Activated naive CD8-positive, alpha-beta T cell treated with anti-CD3 and anti-CD28 coated beads for 36 hours (primary cell): ENCODE measurements at places on chromosomes 7 and 10.

DNA sequence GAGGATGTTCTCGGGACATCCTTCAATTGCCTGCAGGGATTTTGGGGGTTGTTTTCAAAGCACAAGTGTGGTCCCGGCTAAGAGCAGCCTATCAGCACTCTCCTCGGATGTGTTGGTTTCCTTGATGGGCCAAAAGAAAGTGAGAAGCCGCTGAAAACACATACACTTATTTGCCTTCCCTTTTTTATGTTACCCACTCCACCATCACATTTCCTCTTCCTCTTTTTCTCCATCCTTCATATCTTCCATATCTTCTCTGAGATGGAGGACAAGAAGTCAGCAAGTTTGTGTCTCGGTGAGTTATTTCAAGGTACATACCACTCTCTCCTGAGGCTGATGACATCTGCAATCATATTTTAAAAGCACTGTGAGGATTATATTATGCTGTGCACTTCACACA, 64.0 kb downstream of the ZNF33B start:
- DNase-seq = no peak

DNA sequence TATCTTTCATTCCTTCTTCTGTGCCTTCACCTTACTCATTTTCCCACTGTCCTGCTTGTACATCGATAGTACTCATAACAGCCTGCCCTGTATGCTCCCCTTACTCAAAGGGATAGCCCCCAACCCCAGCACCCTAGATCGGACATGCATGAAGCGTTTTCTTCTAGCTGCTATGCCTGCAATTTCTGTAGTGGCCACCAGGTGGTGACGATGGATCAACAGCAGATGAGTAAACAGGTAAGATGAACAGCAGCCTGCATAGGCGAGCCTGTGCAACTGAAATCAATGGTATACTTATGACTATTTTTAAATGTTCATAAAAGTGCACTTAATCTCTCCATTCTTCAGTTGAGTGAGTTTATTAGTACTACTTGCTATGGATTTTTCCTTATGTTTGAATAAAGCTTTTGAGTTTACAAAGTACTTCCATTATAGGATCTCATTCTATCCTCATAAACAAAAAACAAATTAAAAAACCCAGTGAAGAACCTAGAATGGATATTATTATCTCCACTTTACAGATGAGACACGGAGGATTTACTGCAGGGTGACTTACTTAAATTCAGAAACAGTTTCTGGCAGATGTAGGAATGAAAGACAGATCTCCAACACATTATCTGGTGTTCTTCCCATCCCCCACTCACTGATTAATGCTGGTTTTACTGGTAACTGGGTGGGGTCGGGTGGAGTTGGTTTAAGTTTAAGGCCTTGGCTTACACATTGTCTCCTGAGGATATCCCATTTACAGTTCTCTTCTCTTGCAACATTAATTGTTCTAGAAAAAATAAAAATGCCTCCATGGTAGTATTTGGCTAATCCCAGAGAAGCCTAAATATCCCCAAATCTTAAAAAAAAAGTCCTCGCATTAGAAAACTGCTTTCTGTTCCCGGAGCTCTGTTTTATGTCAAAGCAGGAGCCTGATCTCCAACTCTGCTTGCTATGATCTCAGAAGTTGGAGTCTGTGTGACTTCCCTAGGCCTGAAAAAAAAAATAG, 222.1 kb downstream of the GLI3 start:
- peak; percentile 30 for DNase-seq

- no peak for DNase-seq
Measured at GRCh38 chr10:119100434-119101238, 3.3 kb upstream of the DENND10 start.

DNA sequence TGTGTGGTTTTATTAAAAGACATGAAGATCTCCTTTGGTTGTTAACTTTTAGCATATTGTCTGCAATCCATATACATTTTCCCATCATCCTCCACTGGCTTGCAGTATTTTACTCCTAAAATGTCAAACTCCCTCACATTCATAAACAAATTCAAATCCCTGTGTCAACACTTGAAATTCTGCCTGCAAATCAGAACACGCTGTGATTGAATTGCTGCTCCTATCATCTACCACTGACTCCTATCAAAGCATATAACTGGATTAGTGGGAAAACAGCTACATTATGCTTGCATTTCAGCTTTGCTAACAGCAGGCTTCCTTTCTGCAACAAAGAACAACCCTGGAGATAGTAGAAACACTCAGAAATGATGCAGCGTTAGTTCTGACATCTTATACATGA, 281.8 kb upstream of the HGF start:
- DNase-seq = no peak

- no peak for DNase-seq
Measured at GRCh38 chr7:149223176-149223575, 16.3 kb upstream of the ZNF212 start.

DNA sequence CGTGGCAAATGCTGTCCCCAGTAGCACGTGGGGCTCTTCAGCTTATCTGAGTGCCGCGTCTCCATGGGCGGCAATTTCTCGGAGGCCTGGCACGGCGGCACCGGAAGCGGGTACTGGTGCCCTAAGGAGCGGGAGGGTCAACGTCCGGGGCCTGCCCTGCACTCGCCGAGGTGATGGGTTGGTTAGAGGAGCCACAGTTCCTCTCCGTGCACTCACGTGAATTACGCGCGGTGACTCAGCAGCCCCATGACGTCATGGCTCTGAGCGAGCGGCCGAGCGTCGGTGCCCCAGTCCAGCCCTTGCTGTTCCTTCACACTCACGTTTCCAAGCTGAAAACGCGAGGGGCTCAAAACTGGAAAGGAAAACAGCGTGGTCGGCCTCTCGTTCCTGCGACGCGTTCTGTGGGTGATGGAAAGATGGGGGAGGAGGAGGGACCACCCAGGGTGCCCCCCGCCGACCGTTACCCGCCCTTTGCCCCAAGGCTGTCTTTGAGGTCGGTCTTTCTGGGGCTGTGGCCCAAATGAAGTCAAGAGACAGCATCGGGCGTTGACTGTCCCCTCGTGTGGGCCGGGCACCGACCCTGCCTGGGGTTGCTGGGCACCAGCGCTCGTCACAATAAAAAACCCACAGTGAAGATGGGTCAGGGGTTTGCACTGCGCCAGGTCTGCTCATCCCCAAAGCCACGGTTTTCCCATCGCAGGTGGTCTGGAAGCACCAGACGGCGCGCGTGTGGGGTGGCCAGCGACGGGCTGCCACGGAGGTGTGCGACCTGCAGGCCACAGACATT, 70.4 kb upstream of the CFAP46 start:
- DNase-seq = no peak

GRCh38 chr7:70587739-70588138, 544.2 kb upstream of the GALNT17 start:
- DNase-seq = no peak

GRCh38 chr7:47952224-47952623, 4.0 kb upstream of the PKD1L1 start:
- DNase-seq = no peak

GRCh38 chr10:115514895-115515294, 421.7 kb downstream of the ATRNL1 start:
- no peak for DNase-seq

DNA sequence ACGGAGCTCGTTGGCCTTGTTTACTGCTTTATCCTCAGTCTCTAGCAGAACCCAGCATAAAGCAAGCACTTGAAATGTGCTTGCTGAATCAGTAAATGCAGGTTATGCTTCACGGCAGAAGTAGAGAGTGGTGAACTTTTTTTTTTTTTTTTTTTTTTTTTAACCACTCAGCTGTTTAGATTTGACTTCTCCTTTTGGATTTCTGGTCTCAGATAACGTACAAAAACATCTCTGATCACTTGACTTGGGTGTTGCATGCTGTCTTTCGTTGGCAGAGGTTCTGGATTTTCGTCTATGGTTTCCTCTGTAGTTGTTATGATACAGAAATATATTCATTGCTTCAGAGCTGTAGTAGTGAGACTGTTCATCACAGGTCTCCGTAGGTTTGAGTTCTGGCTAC, 242.5 kb upstream of the HABP2 start:
- DNase-seq = no peak

GRCh38 chr7:45647967-45648670, 74.0 kb downstream of the ADCY1 start:
- no peak for DNase-seq

DNA sequence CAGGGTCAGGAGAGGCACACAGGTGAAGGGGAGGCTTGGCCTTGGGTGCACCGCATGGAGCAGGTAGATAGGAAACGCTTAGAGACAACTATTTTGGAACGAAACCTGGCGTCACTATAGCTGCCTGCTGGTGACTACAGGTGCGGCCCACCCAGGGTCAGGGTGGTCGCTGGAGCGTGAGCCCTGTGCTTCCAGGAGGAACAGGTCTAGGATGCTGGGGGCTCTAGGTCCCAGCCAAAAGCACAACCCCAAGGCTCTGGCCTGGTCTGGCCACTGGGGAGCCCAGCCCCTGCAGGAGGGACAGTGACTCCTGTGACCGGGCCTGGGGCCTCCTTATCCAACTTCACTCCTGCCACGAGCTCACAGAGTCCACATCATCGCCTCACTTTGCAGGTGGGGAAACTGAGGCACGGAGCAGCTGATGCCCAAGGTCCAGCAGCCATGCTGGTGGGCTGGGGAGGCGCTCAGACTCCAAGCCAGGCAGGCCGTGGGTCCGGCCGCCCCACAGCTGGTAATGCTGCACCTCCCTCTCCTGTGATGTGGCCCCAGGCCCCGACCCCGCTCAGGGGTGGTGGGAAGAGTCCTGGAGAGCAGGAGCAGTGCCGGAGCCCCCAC, 9.0 kb downstream of the LFNG start:
- no peak for DNase-seq

DNA sequence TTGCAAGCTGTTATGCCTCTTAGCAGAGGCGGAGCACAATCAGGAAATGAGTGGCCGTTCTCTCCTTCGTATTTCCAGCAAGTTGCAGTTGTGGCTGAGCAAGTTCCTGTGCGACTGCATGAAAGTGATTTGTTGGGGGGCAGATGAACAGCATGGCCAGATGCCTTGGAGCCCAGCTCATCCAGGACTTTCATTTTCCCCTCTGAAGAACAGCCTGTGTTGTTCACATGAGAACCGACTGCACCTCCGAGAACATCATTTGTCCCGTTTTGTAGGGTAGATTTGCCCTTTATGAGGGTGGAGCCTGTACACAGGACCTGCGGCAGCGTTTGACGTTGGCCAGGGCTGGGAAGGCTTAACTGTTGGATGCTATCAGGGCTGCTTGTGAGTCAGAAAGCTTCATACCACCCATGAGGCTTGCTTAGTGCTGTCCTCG, 4.4 kb downstream of the BAG3 start:
- peak; percentile 26 for DNase-seq

DNA sequence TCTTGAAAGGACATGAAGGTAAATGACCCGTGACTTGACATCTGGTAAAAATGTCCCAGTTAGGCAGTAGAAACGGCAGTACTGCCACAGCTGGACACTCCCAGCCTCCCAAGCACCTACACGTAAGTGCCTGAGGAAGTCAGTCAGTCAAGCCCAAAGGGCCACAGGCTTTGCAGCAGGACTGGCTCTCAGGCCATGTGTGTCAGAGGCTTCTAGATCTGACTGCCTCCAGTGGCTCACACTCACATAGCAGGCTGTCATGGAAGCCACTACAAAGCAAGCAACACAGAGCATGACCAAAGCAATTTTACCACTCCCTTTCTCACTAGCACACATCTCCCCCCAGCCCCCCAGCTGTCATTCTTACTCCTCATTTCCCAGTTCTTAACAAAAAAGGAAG, 17.8 kb upstream of the CCNJ start:
- peak; percentile 9 for DNase-seq

GRCh38 chr10:3364768-3365480, 192.3 kb upstream of the PITRM1 start:
- no peak for DNase-seq

- no peak for DNase-seq
Measured at GRCh38 chr10:15419279-15419874, 48.3 kb upstream of the FAM171A1 start.

DNA sequence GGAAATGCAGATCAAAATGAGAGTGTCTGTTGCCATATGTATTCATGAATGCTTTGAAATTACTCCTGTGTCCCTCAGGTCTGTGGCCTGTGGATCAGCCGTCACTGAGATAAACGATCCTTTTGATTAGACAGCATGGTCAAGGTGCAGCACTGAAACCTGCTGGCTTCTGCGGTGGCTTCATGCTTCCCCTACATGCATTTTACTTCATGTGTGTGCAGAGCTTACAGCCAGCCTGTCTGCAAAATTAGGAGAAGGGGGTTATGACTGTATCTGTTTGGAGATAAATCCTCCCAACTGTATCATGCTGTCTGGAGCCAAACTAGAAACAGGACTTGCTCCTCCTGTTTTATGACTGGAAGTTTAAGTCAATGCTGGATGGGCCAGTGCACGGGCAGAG, 71.0 kb upstream of the PLPP4 start:
- DNase-seq = no peak

- no peak for DNase-seq
Measured at GRCh38 chr7:569071-569855, 49.6 kb upstream of the PDGFA start.
